ENCODE measurements at places on chromosomes 5 and 9.

DNA sequence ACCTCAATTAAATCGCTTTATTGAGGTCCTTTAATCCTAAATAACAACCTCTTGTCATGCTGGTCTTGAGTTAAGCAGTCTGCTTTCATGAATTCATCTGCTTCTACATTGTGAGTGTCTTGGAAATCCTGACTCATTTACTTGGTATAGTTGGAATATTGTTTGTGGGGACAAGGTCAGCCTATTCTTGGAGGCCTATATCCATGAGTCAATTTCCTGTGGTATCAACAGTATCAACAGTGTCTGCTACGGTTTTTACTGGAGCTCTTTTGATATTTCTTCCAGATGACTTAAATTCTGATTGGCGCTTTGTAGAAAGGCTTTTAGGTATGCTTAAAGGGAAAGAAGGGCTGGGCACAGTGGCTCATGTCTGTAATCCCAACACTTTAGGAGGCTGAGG is 71.2 kb upstream of the PARP8 start:
- DNase-seq = no peak

- no peak for DNase-seq
Measured at GRCh38 chr5:31470608-31471007, 61.3 kb downstream of the DROSHA start.

GRCh38 chr5:1464511-1464910 is 19.3 kb upstream of the SLC6A3 start:
- no peak for DNase-seq

GRCh38 chr5:60277941-60278340 is 384.4 kb upstream of the PDE4D start:
- DNase-seq = no peak

DNA sequence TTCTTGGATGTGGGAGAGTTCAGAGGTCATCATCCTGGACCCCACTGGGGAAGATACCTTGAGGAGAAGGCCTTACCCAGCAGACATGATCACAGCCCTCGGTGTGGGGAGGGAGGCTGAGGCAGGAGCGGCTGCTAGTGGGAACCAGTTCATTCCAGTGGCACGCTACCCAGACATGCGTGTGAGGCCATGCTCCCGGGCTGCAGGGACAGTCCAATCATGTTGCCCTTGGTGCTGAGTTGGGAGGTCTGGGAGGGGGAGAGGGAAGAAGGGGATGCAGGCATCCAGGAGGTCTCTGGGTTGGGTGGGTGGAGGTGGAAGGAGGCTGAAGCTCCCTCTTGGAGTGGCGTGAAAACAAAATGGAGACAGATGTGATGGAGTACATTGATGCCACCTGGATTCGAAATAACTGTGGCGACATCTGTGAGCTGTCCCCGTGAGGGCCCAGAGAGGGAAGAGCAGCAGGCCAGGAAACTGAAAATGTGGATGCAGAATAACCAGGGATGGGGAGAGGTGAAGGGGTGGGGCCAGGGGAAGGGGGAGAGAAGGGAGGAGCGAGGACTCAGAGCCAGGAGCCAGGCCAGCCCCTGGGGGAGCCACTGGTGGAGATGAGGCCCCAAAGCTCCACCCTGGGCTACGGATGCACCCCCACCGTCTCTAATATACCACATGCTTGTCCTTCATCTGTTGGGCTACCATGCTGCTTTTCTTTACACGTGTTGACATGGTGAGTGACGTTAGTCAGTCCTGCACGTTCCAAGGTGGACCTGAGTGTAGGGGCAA is 16.2 kb downstream of the NDUFS6 start:
- DNase-seq = no peak

- peak; percentile 59 for DNase-seq
Measured at GRCh38 chr9:100670719-100671118, 92.8 kb downstream of the CAVIN4 start.

GRCh38 chr9:107000218-107000617 is 137.3 kb downstream of the ZNF462 start:
- no peak for DNase-seq

Data from DMS153 (cell line).